Astrocyte of the hippocampus (primary cell): ENCODE measurements at places on chromosomes 2 and 18.

DNA sequence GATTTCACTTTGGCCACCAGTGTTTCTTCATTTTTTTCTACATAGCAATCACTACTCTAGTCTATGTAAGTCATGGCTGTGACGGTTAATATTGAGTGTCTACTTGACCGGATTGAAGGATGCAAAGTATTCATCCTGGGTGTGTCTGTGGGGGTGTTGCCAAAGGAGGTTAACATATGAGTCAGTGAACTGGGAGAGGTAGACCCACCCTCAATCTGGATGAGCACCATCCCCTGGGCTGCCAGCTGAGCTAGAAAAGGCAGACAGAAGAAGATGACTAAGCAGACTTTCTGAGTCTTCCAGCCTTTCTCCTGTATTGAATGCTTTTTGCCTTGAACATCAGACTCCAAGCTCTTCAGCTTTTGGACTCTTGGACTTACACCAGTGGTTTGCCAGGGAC, 265.0 kb upstream of the SLC8A1 start:
- DNase-seq, result peak; percentile 31

DNA sequence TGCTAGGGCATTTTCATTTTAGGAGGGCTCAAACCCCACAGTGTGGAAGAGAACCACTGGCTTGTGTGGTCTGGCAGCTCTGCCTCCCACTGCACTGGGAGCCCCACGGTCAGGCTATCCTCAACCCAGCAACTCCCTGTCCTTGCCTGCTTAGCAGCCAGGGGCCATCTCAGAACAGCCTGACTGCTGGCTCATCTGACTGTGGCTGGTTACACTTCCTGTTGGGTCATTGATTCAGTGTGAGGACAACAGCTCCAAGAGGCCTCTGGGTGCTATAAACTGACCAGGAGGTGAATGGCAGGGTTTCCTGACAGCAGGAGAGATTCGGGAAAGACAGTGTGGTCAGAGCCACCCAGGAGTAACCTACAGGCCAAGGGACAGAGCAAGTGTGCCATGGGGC, 40.1 kb downstream of the AMER3 start:
- no peak for DNase-seq

- peak; percentile 71 for DNase-seq
Measured at GRCh38 chr2:216319771-216320170, 52.5 kb downstream of the MARCHF4 start.

GRCh38 chr18:14961991-14962390, 214.0 kb downstream of the ANKRD30B start:
- DNase-seq, result no peak

- no peak for DNase-seq
Measured at GRCh38 chr18:35466815-35467623, 30.7 kb downstream of the INO80C start.

- no peak for DNase-seq
Measured at GRCh38 chr2:232488097-232488711, 570 bp upstream of the ECEL1 start.

DNA sequence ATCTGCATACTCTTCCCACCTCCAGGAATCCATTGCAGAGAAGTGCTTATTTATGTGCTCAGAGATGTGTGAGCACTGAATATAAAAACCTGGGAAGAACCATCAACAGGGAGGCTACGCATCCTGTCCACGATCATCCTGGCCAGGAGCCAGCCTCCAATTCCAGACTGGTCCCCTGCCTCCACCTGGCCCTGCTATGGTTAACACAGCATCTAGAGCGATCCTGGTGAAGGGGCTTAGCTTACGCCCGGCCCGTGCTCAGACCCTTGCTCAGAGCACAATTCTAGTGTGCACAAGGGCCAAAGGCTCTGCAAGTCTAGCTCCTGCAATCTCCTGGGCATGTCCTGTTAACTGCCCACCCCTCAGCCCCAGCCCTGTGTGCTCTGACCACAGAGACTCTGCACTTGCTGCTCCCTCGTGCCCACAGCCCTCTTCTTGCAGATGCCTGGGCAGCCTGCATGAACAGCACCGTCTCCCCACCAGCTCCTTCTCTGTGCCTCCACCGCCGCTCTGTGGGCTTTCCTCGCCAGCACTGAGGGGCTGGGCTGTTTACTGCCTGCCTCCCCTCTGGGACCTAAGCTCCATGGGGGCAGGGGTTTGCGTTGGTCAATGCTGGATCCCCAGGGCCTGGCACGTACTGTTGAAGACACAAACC, 6.5 kb downstream of the PER2 start:
- DNase-seq, result no peak

- DNase-seq, result peak; percentile 56
Measured at GRCh38 chr2:73059106-73059505, 12.4 kb downstream of the SFXN5 start.

DNA sequence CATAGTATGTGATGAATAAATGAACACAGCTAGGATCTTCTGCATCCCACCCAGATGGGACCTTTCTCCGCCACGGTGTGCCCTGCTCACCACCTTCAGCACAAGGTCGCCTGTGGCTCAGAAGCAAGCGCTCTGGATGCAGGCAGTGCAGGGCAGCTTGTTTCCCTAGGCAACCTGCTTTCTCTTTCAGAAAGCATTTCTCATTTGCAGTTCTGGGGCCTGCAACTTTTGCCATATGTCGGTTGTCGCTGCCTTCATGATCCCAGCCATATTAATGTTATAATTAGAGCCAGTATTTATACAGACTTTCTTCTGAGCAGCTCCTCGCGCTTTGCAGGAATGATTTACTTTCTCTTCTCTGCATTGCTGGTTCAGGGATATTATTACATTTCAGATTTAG, 692.8 kb downstream of the RNF144A start:
- DNase-seq, result no peak

DNA sequence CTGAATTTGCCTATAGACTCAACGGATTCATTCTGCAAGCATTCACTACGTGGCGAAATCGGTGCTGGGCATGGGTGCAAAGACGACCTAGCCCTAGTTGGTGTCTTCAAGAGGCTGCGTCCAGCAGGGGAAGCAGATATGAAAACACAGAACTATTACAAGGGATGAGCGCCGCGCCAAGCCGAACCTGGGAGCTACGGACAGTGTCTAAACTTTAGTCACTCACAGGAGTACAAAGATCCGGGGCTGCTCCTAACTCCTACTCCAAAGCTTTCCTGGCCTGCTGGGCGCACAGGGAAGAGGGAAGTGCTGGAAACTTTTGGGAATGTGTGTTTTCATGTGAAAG, 732 bp upstream of the ANXA4 start:
- DNase-seq, result peak; percentile 72

- DNase-seq, result no peak
Measured at GRCh38 chr2:240135706-240136012, 446 bp downstream of the COPS9 start.

DNA sequence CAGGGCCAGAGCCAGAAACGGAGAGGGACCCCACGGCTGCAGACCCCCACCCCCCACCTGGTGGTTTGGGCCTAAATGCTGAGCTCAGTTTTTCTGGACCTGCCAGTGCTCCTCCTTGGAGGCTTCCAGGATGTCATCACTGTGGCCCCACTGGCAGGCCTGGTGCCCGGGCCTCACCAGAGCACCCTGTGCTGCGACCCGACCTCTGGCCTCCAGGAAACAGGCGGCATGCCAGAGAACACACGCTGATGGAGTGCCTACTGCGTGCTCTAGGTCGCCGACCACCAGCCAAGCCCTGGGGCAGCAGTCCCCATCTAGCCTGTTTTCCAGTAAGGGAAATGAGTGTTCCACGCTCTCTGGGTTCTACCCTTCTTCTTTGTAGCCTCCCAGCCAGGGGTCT, 33.8 kb downstream of the HS6ST1 start:
- no peak for DNase-seq

DNA sequence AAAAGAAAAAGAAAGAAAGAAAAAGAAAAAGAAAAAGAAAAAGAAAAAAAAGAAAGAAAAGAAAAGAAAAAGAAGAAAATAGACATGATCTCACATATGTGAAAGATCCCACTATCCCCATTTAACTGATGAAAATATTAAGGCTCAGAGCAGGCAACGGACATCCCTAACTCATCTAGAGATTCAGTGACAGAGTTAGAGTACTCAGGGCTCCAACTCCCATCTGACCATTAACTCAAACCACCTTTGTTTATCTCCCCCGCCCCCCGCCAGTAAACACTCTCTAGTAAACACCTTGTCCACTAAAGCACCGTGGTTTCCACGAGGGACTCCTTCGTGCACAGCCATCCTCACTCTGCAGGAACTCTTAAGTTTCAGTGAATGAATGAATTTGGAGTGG, 142.9 kb downstream of the TGIF1 start:
- no peak for DNase-seq

- peak; percentile 91 for DNase-seq
Measured at GRCh38 chr2:15177103-15177502, 384.0 kb downstream of the NBAS start.

- DNase-seq, result no peak
Measured at GRCh38 chr2:178530625-178531142, 50.4 kb downstream of the PLEKHA3 start.

DNA sequence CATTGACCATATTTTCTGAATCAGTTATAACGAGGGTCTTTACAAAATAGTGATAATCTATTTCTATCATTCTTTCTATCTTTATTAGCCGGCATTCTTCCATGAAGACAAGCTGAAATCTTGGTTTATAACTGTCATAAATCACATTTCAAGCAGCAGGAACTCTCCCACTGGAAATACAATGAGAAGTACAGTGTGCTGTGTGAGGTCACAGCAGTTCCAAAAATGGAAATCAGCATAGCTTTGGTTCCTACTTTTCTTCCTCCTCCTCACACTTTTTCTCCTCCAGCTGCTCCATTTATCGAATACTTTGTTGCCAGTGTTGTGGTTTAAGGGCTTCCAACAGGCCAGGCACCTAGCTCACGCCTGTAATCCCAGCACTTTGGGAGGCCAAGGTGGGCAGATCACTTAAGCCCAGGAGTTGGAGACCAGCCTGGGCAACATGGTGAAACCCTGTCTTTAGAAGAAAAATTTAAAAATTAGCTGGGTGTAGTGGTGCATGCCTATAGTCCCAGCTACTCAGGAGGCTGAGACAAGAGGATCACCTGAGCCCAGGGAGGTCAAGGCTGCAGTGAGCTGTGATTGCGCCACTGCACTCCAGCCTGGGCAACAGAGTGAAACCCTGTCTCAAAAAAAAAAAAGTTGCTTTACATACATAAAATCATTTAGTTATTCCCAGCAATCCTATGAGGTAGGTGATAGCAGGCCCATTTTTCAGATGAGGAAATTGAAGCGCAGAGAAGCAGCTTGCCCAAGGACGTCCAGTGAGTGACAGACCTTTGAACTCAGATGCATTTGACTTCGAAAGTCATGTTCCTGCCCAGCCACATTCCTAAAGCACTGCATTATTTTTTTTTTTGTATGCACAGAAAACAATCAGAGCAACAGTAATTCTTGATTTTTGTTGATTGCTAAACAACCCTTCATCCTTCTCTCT, 34.0 kb upstream of the GPR55 start:
- no peak for DNase-seq
